ENCODE measurements at places on chromosomes 5 and 9.

GRCh38 chr9:123696476-123696875 is 233.4 kb downstream of the DENND1A start:
- no peak for DNase-seq

DNA sequence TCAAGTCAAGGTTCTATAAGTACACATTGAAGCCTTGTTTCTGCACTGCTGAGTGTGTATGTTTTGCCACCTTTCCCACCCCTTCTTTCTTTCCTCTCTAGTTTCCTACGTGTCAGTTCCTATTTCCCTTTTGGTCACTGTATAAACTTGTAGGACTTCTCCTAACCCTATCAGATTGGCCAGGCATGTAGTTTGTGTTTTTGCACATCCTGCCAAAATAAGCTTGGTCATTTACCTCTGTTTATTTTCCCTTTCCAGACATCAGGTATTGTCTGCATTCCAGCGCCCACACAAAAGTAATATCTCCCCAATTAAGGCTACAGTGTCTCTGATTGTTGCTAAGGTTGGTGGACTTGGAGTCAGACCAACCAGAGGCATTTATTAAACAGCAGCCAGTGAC is 252.9 kb upstream of the MPDZ start:
- DNase-seq, result no peak

- no peak for DNase-seq
Observed at GRCh38 chr5:122702524-122702875, 72.4 kb upstream of the SNX2 start.

DNA sequence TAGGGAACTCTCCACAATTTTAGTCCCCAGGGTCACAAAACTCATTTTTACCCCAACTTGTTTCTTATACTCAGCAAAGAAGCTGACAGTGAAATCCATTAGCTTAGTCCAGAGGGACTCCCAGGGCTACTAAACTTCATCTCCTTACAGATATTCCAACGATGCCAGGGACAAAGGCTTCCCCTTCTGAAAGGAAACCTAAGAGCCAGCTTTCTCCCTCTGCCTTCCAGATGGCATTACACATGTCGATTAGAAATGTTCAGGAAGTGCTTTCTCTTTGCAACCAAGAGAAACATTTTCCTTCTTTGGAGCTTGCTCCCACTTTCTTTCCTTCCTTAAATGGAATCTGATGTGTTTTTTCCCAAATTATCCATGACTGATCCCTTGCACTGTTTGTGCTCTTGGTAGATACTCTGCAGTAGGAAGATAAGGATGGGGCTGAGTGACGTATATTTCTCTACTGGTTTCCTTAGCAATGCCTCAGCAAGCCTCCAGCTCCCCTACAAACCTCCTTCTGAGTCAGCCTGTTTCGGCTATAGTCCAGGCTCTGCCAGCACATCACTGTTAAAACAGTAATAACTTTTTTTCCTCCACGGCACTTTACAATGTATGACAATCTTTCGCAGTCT is 43.0 kb upstream of the HTR4 start:
- peak; percentile 32 for DNase-seq

DNA sequence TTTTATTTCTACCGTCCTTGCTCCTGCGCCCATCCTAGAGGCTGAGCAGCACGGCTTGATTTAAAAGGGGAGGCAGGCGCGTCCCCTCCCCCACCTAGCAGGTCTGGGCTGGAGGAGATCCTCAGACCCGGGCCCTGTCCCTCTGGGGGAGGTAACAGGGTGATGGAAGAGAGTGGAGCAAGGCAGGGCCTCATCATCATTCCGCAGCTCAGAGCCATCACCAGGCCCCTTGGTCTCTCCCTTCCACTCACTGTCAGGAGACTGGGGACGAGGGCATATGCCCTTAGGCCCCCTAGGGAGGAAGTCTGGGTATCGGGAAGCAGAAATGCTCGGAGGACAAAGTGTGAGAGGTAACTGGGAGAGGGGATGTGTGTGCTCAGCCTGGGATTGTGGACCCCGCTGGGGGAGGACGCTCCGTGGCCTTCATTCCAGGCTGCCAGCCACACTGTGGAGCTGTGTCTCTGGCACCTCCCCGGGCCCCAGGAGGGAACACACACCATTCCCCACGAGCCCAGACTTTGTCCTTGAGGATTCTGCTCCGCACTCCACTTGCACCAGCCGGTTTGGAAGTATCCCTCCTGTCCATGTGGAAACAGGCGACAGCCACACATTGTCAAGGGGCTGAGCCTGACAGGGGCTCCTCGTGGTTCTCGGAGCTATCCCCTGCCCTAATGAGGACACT is 761 bp downstream of the REEP2 start:
- no peak for DNase-seq

Measured in uterus (tissue), 4 donors.